ENCODE measurements at places on chromosomes 3 and 15. TPM values are rescaled to one million over a fixed set of nuclear protein-coding genes. Genes with fewer than 3 reads are reported as not detected.

Gene GPR62
- total RNA-seq, result 0.38 TPM

Gene MTMR10
- total RNA-seq, result 11.3 TPM

Gene ZMAT3
- total RNA-seq, result 16.3 TPM

Gene ZNF502
- 4.7 TPM for total RNA-seq

Gene LNP1
- total RNA-seq, result 6.7 TPM

Gene PLS1
- 42.2 TPM for total RNA-seq

Gene SEMA6D
- total RNA-seq, result 0.97 TPM

DNA sequence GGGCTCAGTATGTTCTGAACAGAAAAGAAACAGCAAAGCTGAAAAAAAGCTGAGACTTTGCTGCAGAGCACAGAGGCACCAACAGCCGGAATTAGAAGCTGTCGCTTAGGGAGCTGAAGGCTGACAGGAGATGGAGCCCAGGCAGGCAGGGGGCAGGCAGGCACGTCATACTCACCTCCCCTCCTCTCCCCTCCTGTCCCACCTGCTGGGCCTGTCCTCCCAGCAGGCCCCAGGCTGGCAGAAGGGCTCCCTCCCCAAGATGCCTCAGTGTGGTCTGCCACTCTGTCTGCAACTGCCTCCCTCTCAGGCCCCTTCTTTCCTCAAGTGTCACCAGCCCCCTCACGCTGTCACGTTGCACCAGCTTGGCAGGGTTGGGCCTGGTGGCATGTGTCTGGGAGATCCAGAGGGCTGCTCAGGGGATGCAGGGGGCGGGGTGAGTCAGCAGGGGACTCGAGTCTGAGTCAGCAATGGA lies 3.2 kb upstream of the ANKRD63 start:
- no peak for DNase-seq

DNA sequence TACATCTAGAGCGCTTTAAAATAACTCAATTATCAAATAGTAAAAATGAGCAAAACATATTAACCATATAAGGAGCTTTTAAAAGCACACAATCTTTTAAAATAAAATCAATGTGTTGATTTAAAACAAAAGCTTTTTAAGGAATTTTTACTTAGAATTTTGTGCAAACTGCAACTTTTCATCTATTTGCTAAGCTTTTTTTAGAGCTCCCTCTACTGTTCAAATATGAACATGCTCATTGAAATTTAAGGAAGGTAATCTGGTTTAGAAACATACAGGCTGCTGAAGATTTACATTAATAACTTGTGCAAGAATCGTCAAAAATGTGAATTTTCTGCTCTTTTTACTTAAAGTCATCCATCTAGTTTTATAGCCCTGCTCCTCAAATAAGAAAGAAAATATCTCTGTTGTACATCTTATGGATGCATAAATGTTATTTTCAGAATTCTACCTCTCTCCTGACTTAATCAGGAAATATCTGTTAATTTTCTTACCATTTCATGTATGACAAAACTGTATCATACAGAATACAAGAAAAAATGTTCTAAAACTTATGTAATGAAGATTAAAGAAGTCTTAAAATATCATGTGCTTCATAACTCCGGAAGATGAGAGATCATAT lies 469.4 kb upstream of the ROBO2 start:
- DNase-seq, result peak; percentile 54

GRCh38 chr15:82851306-82851850 lies 42.0 kb downstream of the WHAMM start:
- DNase-seq, result no peak

DNA sequence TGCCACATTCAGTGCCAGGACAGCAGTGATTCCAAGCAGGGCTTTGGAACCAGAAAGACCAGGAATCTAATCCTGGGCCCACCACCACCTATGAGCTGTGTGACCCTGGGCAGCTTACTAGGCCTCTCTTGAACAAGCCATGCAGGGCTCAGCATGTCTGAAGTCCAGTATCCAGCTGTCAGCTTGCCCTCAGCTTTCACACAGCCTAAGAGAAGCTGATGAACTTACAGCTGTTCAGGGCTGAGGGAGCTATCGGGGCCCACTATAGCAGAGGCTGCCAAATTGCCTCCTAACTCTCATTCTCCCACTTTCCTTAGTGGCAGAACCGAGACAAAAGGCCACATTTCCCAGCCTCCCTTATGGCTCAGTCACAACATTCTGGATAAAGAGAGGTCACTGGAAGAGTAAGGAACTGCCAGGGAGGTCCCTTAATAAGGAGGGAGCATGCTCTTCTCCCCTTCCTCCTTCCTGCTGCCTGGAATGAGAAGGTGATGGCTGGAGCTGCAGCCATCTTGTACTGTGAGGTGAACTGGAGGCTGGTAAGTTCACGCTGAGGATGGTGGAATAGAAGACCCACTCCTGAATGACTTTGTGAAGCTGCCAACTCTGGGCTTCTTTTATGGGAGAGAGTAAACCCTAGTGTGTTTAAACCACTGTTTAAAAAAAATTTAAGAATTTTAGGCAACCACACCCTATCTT lies 34.5 kb downstream of the FEM1B start:
- no peak for DNase-seq

GRCh38 chr3:175005881-175006280 lies 146.7 kb downstream of the NAALADL2 start:
- DNase-seq, result no peak

- DNase-seq, result no peak
These were observed 53.0 kb upstream of the SEC22A start for GRCh38 chr3:123148772-123149171.

GRCh38 chr15:82653483-82654168 lies 6.5 kb upstream of the CPEB1 start:
- no peak for DNase-seq

GRCh38 chr3:45214061-45214680 lies 11.9 kb downstream of the TMEM158 start:
- DNase-seq, result peak; percentile 45

GRCh38 chr3:114331007-114331406 lies 37.2 kb downstream of the TIGIT start:
- DNase-seq, result no peak

- DNase-seq, result no peak
These were observed 7.1 kb upstream of the CNTN3 start for GRCh38 chr3:74621581-74621980.

- no peak for DNase-seq
These were observed 9.6 kb downstream of the ZBTB11 start for GRCh38 chr3:101667331-101667730.

DNA sequence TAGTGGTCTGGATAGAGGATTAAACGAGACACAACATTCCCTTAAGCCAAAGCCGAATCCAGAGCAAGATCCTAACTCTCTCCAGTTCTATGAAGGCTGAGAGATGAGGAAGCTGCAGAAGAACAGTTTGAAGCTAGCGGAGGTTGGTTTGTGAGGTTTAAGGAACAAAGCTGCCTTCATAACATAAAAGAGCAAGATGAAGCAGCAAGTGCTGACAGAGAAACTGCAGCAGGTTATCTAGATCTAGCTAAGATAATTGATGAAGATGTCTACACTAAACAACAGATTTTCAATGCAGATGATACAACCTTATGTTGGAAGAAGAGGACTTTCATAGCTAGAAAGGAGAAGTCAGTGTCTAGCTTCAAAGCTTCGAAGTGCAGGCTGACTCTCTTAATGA lies 14.8 kb upstream of the GASK1A start:
- DNase-seq, result no peak

DNA sequence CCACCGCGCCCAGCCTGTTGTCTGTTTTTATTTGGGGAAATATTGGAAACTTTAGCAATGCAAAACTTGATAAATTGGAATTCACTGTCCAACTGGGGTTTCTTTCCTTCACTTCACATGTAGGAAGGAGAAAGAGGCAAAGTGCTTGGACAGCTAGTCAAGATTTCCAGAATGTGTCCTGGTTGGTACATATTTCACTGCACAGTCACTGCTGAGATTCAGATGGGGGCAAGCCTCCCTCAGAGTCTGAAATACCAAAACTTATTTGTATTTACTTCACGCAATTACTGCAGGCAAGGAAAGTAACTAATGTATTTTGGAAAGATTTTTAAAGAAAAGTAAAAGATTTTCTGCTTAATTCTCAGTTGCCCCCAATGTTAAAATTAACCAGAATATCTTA lies 21.0 kb downstream of the LRRC31 start:
- DNase-seq, result no peak

GRCh38 chr3:187920030-187920429 lies 174.8 kb upstream of the BCL6 start:
- no peak for DNase-seq

GRCh38 chr3:49906073-49906743 lies 2.5 kb upstream of the MST1R start:
- DNase-seq, result peak; percentile 85

DNA sequence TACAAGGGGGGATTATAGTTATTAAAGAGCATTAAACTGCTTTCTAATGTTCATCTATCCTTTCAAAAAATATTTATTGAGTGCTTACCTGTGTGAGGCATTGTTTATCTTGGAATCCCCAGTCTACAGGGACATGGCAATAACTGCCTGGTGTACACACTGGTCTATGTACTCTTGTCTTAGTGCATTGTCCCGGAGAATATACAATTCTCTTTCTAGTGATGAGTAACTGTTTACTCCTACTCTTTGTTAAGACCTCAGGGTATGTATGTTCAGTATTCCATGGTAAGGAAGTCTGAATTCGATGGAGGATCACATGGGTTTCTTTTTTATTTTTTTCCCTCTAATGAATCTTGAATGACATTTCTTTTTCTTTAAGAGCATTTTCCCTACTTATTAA lies 772.4 kb upstream of the NR2F2 start:
- no peak for DNase-seq

DNA sequence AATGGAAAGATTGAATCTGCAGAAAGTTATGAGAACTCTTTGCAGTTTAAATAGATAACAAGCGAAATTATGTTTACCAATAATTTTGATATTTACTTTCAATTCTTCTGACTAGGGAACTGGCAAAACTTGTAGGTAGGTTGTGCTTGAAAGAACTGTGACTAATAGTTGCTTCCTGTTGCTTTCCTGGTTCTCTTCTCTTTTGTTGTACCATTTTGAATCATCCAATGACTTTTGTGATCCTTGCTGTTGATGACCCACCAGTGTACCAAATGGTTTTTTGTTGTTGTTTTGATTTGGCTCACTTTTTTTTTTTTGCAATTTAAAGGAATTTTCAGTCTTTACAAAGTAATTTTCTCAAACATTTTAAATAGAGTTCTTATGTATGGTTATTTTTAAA lies 64.9 kb upstream of the DCBLD2 start:
- no peak for DNase-seq

DNA sequence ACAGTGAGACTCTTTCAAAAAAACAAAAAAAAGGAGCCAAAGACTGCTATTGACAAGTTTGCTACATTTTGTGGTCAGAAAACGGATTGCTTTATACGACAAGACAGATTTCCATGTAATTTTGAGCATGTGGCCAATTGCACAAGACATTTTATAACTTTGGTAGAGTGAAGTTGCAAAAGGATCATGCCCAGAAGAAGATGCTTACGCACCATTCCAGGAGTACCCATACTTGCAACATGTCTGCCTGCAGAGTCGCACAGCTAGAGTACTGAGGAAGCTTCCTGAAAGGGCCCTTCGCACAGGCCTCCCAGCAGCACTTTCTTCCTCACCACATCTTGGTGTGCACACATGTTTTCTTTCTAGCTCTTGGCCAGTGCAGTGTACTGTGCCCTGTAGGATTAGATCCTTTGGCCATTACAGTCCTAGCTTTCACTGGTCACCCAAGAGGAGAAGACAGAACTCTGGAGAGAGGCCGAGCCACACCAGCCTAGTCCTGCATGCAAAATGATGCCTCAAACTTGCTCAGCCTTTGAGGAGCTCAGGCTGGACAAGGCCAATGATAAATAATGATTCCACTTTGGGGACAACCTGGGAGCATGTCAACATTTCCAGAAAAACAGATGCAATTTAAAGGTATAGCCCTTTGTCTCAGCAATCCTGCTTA lies 11.7 kb downstream of the CHDH start:
- no peak for DNase-seq

GRCh38 chr3:185439745-185440466 lies 58.9 kb downstream of the TMEM41A start:
- DNase-seq, result no peak

- no peak for DNase-seq
These were observed 42.3 kb downstream of the NEK10 start for GRCh38 chr3:27326629-27327545.

GRCh38 chr3:79253704-79254103 lies 514.1 kb downstream of the ROBO1 start:
- no peak for DNase-seq

- DNase-seq, result no peak
These were observed 68.3 kb upstream of the GLCE start for GRCh38 chr15:69092159-69092558.

DNA sequence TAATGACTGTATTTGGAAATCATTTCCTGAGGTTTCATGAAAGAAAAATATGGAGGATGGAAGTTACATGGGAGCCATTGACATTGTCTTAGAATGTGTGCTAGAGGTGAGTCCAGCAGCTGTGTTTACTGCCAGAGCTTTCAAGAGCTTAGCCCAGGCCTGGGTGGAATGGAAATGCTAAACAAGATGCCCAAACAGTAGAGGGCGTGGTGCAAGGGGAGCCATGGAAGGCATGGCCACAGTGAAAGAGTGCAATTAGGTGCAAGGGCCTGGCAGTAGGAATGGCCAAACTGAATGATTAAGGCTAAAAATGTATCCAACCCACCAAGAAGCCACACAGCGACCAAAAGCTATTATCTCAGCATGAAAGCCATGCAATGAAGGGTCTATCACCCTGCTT lies 257.7 kb upstream of the NR2F2 start:
- DNase-seq, result no peak

- DNase-seq, result peak; percentile 59
These were observed 880 bp downstream of the NISCH start for GRCh38 chr3:52456169-52456799.

DNA sequence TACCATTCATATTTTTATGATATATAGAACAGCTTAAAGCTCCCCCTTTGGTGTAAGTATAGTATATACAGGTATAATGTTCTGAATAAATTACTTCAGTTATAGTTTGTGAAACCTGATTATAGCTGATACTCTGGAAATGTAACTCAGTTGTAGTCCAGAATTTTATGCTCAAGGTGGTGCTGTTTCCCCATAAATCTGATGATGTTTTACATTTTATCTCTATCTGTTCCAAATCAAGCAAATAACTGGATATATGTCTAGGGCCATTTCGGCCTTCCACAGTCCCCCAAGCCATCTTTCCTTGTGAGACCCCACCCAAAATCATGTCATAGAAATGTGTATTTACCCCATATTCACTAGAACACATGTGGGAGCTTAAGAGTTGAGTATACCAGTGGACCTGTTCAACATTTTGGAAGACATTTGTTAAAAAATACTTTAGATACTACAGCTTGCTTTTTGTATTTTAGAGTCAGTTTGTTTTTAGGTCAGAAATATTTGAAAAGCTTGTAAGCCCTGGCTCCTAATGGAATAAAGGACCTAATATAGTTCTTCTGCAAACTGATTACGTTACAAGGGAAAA lies 107.1 kb downstream of the ATG7 start:
- peak; percentile 39 for DNase-seq

- no peak for DNase-seq
These were observed 80.0 kb upstream of the WNT5A start for GRCh38 chr3:55567121-55567520.

- no peak for DNase-seq
These were observed 44.4 kb downstream of the EPHB1 start for GRCh38 chr3:134839422-134839821.

- DNase-seq, result no peak
These were observed 19.9 kb upstream of the EBLN2 start for GRCh38 chr3:73041537-73041936.

Data from GM23338 (cell line).